ENCODE measurements at places on chromosomes 3 and 15. TPM values are rescaled to one million over a fixed set of nuclear protein-coding genes. Genes with fewer than 3 reads are reported as not detected.
A peak's percentile ranks its signal among the peaks of the same experiment; 100 is the strongest.

DNA sequence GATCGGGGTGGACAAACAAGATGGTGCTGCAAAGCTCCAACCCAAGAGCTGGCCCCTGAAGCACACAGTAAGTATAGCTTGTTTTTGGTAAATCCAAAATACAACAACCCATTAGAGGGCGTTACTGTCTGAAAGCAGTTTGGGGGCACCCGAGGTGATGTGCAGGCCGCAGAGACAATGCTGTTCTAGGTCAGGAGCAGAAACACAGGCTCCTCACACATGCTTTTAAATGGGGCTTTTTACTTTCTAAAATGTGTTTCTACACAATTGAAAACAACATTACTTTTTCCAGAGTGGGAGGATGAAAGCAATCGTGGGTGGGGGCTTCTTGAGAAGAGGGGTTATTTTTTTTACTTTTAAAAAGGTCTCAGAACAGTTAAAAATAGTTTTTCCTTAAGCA is 1029.3 kb upstream of the CFAP20DC start:
- no peaks in the 10 kb centered on the region for H3K36me3 ChIP-seq
- no peaks in the 10 kb centered on the region for H3K27me3 ChIP-seq
- no peaks in the 10 kb centered on the region for H3K4me1 ChIP-seq

DNA sequence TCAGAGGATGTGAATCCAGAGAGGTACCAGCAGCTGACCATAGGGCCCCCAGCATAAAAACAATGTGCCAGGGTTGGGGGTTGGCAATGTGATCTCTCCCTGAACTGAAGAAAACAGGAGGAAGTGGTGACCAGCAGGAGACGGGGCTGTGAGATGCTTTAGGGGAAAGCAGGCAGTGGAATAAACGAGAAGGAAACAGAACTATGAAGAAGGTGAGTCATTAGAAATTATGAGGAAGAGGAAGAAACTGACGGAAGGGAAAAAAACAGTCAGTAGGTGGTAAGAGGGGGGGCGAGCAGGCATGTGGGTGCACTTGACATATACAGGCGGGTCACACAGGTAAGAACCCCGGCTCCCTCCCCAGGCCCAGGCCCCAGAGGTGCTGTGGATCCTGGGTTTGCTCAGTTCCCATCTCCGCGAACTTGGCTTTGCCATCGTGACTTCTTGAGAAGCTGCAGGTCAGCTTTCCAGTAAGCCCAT is 42.2 kb upstream of the B3GNT5 start:
- no peak overlapping the region for H3K4me3 ChIP-seq
- H3K36me3 ChIP-seq, result no peaks in the 10 kb centered on the region
- DNase-seq, result no peak
- no peaks in the 10 kb centered on the region for H3K27me3 ChIP-seq

Gene CILP
- total RNA-seq, result 1.8 TPM

Gene INKA1
- not detected for total RNA-seq

- H3K36me3 ChIP-seq, result no peaks in the 10 kb centered on the region
- no peak overlapping the region for H3K27ac ChIP-seq
- no peaks in the 10 kb centered on the region for H3K4me1 ChIP-seq
- no peak for DNase-seq
- no peaks in the 10 kb centered on the region for H3K27me3 ChIP-seq
Measured at GRCh38 chr3:133464573-133464972, 64.7 kb downstream of the BFSP2 start.

- no peaks in the 10 kb centered on the region for H3K27me3 ChIP-seq
- DNase-seq, result no peak
- H3K4me3 ChIP-seq, result no peak overlapping the region
- H3K4me1 ChIP-seq, result no peaks in the 10 kb centered on the region
Measured at GRCh38 chr15:24933716-24934115, 21.1 kb upstream of the SNRPN start.

Gene CCK
- not detected for total RNA-seq

Gene FEZF2
- total RNA-seq, result not detected

Gene EBLN2
- 0.53 TPM for total RNA-seq

DNA sequence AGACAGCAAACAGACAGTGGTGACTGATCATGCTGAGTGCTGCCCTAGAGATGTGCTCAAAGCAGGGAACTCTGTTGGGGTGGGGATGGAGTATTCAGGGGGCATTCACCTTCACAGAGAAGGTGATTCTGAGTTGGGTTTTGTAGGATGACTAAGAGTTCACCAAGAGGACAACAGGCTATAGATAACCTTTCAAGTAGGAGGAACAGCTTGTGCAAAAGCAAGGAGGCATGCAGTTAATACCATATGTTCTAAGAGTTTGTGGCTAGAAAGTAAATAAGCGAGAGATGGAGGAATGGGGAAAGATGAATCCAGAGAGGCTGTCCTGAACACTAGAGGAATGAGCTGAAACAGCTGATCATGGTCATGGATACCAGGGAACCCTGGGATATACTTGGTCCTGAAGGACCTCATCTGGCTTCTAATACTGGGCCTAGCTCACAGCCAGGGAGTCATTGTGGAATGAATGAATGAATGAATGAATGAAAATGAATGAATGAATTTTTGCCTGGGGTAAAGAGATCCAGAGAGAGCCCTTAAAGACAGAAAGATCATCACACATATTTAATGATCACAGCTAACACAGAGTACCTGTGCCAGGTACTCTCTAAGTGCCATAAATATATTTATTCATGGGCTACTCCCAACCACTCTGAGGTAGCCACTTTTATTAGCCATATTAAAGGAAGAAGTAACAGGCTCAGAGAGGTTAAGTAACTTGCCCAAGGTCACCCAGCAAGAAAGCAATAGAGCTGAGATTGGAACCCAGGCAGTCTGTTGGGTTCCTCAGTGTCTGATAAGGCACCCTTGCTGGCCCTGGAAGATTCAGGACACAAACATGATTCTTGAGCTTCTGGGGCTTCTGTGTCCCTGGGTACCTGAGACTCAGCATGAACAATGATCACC is 22.0 kb downstream of the SMAD6 start:
- peaks cover 3% of the 10 kb centered on the region for H3K36me3 ChIP-seq
- H3K27me3 ChIP-seq, result no peaks in the 10 kb centered on the region
- no peak for DNase-seq
- peak overlapping the region; percentile 57 for H3K27ac ChIP-seq

GRCh38 chr3:16151109-16151508 is 23.4 kb upstream of the GALNT15 start:
- no peaks in the 10 kb centered on the region for H3K27me3 ChIP-seq
- no peaks in the 10 kb centered on the region for H3K36me3 ChIP-seq
- H3K27ac ChIP-seq, result peak overlapping the region; percentile 20
- H3K4me1 ChIP-seq, result no peaks in the 10 kb centered on the region

DNA sequence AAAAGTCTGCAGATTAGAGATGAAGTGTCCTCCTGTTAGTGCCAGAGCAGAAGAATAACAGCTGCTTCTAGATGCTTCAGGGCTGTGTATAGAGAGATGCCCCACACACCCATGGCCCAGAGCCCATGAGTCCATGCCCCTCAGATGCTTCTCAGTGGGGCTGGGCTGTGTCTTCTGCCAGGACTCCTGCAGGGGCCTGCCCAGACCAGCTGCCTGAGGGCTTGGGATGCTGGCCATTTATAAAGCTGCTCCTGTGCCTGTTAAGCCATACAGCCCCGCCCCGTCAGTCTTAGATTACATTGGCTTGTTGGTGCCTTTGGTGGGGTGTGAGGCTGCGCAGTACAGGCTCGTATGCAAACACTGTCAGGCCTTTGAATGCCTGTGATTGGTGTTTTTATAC is 318.0 kb upstream of the CTDSPL start:
- DNase-seq, result no peak
- H3K4me1 ChIP-seq, result no peaks in the 10 kb centered on the region
- H3K36me3 ChIP-seq, result peaks cover 48% of the 10 kb centered on the region
- no peak overlapping the region for H3K4me3 ChIP-seq
- H3K27ac ChIP-seq, result no peak overlapping the region

GRCh38 chr3:190019844-190020243 is 100.9 kb downstream of the P3H2 start:
- no peak overlapping the region for H3K27ac ChIP-seq
- no peak for DNase-seq
- H3K36me3 ChIP-seq, result no peaks in the 10 kb centered on the region
- peaks cover 2% of the 10 kb centered on the region for H3K4me1 ChIP-seq
- H3K4me3 ChIP-seq, result no peak overlapping the region
- no peaks in the 10 kb centered on the region for H3K27me3 ChIP-seq

DNA sequence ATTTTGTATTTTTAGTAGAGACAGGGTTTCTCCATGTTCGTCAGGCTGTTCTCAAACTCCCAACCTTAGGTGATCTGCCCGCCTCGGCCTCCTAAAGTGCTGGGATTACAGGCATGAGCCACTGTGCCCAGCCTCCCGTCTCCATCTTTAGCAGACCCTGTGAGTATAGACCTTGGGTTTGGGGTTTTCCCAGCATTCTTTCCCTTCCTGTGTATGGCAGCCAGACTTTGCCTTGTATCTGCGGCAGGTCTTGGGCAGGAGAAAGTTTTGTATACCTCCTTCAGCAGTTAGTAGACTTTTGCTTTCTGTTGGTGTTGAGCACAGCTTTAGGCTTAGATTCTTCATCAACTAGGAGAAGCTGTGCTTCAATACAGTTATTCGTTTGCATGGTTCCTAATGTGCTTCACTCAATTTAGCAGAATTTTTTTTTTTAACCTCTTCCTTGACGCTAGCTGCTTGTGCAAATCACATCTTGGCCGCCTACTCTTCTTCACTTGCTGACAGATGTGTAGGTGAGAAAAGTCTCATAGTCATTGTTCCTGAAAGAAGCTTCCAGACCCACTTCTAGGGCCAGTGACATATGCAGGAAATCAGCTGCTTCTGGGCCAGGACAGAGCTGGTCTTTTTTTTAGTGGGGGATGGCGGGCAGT is 38.4 kb downstream of the MAP2K1 start:
- no peak overlapping the region for H3K4me3 ChIP-seq
- H3K27ac ChIP-seq, result no peak overlapping the region
- no peaks in the 10 kb centered on the region for H3K4me1 ChIP-seq
- H3K27me3 ChIP-seq, result no peaks in the 10 kb centered on the region
- peak; percentile 15 for DNase-seq
- no peaks in the 10 kb centered on the region for H3K36me3 ChIP-seq

GRCh38 chr15:26945046-26945445 is 25.9 kb upstream of the GABRG3 start:
- H3K36me3 ChIP-seq, result no peaks in the 10 kb centered on the region
- no peaks in the 10 kb centered on the region for H3K27me3 ChIP-seq

Gene EPHA6
- total RNA-seq, result not detected

GRCh38 chr15:31265090-31265870 is 61.4 kb upstream of the KLF13 start:
- peak; percentile 49 for DNase-seq
- no peak overlapping the region for H3K4me3 ChIP-seq
- no peaks in the 10 kb centered on the region for H3K4me1 ChIP-seq
- H3K36me3 ChIP-seq, result no peaks in the 10 kb centered on the region
- H3K27ac ChIP-seq, result no peak overlapping the region

- no peaks in the 10 kb centered on the region for H3K36me3 ChIP-seq
- H3K4me1 ChIP-seq, result no peaks in the 10 kb centered on the region
- H3K27ac ChIP-seq, result no peak overlapping the region
- no peak overlapping the region for H3K4me3 ChIP-seq
- H3K27me3 ChIP-seq, result no peaks in the 10 kb centered on the region
Measured at GRCh38 chr3:129037093-129037419, 23.5 kb upstream of the GP9 start.

GRCh38 chr15:76626611-76627010 is 278.5 kb downstream of the SCAPER start:
- H3K36me3 ChIP-seq, result no peaks in the 10 kb centered on the region
- H3K4me3 ChIP-seq, result no peak overlapping the region
- no peaks in the 10 kb centered on the region for H3K27me3 ChIP-seq
- no peak for DNase-seq
- H3K4me1 ChIP-seq, result no peaks in the 10 kb centered on the region

- H3K4me1 ChIP-seq, result no peaks in the 10 kb centered on the region
- H3K27ac ChIP-seq, result no peak overlapping the region
- DNase-seq, result peak; percentile 52
- H3K36me3 ChIP-seq, result no peaks in the 10 kb centered on the region
- no peak overlapping the region for H3K4me3 ChIP-seq
- H3K27me3 ChIP-seq, result no peaks in the 10 kb centered on the region
Measured at GRCh38 chr3:134846911-134847317, 51.9 kb downstream of the EPHB1 start.

DNA sequence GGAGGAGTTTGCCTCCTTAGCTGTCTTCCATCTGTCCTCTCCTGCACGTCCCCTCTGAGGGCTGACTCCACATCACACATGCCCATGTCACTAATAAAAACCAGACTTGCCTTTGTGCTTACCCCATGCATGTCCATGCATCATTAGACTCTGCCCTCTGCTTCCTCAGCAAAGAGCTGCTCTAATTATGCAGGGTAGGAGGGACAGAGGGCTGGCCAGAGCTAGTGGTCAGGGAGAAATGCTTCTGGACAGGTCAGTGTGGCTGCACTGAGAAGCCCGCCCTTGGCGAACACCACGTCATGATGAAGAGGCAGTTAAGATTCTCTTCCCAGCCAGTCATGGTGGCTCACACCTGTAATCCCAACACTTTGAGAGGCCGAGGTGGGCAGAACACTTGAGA is 8.9 kb downstream of the CA12 start:
- no peak overlapping the region for H3K4me3 ChIP-seq
- H3K4me1 ChIP-seq, result peaks cover 22% of the 10 kb centered on the region
- no peak for DNase-seq
- H3K27me3 ChIP-seq, result no peaks in the 10 kb centered on the region
- no peaks in the 10 kb centered on the region for H3K36me3 ChIP-seq
- H3K27ac ChIP-seq, result peak overlapping the region; percentile 81

Gene CYP11A1
- total RNA-seq, result 62.4 TPM

DNA sequence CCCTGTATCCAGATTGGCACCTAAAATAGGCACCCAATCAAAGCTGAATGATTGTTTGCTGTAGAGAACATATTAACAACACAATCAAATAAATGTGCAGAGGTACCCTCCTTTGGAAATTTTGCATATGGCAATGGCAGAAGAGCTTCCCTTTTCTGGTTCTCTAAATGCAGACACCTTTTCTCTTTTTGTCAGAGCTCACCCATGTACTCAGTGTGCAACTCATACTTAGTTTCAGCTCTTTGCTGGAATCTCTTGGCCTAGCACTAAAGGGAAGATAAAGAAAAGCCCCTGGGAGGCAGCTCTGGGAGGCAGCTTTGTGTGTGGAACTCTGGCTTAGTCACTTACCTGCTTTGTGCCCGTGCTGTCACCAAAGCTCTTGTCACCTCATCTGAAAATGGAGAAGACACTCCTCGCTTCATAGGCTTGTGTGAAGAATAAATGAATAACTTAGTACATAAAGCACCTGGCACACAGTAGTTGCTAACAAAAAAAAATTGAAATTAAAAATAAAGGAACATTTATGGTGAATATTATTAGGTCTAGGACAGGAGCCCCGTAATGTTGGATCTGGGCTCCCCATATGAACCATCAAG is 28.8 kb downstream of the ST6GAL1 start:
- no peak overlapping the region for H3K27ac ChIP-seq
- peaks cover 8% of the 10 kb centered on the region for H3K36me3 ChIP-seq
- H3K27me3 ChIP-seq, result no peaks in the 10 kb centered on the region
- no peak overlapping the region for H3K4me3 ChIP-seq
- H3K4me1 ChIP-seq, result peaks cover 26% of the 10 kb centered on the region

- H3K4me1 ChIP-seq, result peaks cover 11% of the 10 kb centered on the region
- no peaks in the 10 kb centered on the region for H3K27me3 ChIP-seq
- H3K36me3 ChIP-seq, result no peaks in the 10 kb centered on the region
- peak overlapping the region; percentile 24 for H3K27ac ChIP-seq
Measured at GRCh38 chr3:58041826-58042324, 33.7 kb downstream of the FLNB start.

Gene EDC3
- total RNA-seq, result 8.8 TPM

GRCh38 chr3:99978221-99978620 is 136.1 kb downstream of the FILIP1L start:
- H3K4me3 ChIP-seq, result no peak overlapping the region
- H3K27me3 ChIP-seq, result no peaks in the 10 kb centered on the region
- peaks cover 3% of the 10 kb centered on the region for H3K4me1 ChIP-seq
- no peak for DNase-seq
- no peaks in the 10 kb centered on the region for H3K36me3 ChIP-seq

Measured in ascending aorta (tissue), 2 donors.